ENCODE measurements at places on chromosomes 6 and 20.

- DNase-seq, result no peak
Measured at GRCh38 chr6:109212683-109213082, 117.4 kb downstream of the CEP57L1 start.

DNA sequence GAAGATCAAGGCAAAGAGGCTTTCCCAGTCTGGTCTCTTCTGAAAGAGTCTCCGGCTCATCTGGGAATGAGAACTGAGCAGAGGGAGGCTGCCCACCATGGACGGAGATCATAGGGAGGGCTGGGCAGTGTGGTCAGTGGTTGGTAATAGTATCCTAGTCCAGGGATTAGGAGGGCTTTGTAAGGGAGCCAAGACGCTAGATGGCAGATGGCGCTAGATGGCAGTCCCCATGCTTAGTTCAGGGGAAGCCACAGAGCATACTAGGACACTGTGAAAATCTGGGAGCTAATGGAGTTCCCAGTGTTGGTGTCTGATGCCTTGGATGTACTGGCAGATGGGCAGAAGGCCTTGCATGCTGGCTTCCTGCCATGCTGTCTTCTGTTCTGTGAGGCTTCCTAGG, 21.7 kb upstream of the DAAM2 start:
- DNase-seq, result peak; percentile 88

DNA sequence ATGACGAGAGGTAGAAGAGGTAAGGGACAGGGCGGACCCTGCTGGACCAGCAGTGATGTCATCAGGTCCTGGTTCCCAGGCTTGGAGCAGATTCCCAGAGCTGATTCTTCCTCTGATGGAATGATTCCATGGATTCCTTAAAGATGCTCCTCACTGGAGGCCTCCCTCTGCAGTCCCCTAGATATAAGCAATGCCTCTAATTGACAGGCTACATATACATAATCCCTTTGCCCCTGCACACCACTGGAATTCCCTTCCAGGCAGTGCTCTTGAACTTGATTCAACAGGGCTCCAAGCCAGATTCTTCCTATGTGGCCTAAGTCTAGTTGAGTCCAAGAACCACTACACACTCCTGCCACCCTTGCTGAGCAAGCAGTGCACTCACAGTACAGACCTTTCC, 52.3 kb upstream of the L3MBTL3 start:
- no peak for DNase-seq

GRCh38 chr20:55947701-55948100, 57.6 kb downstream of the CBLN4 start:
- DNase-seq, result no peak

GRCh38 chr6:156933201-156934068, 156.3 kb downstream of the ARID1B start:
- no peak for DNase-seq

DNA sequence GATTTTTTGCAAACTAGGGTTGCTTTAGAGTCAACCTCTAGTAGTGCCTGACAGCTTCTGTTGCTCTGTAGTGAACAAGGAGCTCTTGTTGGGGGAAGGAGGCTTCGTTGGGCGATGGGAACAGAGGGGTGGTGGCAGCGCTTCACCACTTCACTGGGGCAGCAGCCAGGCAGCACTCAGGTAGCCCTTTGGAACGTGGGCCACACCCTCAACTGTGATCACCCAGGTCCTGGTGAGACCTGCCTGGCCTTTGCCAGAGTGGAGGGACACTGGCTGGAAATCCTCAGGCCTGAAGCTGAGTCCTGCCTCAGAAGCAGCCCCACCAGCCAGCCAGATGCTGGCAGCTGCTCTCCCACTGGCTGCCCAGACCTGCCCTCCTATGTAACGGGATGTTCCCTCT, 10.4 kb upstream of the EDN3 start:
- no peak for DNase-seq

GRCh38 chr6:109332748-109333147, 49.5 kb downstream of the CD164 start:
- DNase-seq, result no peak

DNA sequence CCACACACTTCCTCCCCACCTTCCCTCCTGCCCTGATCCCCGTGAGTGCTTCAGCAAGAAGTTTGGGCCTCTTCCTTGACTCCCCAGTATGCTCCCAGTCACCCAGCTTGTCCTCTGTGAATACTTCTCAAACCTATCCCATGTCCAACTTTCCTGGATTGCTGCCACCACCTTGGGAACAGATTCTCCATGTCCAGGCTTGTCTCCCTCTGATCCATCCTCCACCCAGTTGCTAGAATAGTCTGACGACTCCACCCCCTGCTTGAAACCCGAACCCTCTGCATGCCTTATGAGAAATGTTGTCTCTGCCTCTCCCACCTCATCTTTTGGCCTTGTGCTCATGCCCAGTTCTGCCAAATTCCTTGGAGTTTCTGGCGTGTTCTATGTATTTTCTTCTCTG, 108.0 kb downstream of the PPP1R14C start:
- DNase-seq, result peak; percentile 78

DNA sequence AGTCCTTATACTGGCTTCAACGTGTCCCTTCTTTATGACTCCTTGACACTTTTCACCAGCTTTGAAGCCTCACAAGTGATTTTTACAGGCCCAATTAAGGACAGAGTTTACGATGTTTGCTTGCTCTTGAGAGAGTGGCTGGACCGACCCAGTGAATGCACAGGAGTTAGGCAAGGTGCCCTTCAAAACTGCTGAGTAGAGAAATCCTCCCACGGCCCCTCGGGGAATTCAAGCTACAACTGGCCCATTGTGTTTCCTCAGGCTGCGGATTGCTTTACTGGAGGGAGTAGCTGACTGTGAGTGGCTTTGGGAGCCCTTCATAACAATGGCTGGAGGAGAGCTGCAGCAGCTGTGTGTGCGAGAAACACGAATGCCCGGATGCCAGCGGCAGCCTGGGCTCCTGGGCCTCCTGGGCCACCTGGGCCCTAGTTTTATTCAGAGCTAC, 50.0 kb downstream of the SGK1 start:
- peak; percentile 68 for DNase-seq

DNA sequence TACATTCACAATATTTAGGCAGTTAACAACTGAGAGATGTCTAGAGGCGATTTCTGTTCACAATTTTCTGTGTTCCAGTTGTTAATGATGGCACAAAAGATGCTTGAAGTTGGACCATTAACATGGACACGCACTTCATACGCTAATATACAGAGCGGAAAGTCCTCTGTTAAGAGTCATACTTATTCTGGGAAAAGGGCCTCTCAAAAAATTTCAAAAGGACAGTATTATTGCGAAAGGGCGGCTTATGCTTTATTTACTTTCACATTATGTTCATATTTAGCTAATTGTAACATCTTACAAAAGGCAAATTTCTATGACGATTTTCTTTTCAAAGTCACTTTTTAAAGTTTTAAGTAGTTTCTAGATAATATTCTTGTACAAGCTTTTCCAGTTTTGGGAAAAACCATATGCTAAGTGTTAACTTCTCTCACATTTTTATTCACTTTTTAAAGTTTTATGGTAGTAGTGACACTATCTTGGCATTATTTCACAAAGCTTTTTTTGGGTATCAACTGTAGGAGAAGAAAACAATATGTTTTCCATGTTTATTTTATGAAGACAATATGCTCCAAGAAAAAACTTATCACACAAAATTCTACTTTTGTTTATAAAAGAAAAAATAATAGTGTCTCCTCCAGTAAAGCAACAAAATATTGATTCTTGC, 62.3 kb downstream of the MAP7 start:
- no peak for DNase-seq

GRCh38 chr6:124029567-124029966, 225.9 kb downstream of the NKAIN2 start:
- no peak for DNase-seq

DNA sequence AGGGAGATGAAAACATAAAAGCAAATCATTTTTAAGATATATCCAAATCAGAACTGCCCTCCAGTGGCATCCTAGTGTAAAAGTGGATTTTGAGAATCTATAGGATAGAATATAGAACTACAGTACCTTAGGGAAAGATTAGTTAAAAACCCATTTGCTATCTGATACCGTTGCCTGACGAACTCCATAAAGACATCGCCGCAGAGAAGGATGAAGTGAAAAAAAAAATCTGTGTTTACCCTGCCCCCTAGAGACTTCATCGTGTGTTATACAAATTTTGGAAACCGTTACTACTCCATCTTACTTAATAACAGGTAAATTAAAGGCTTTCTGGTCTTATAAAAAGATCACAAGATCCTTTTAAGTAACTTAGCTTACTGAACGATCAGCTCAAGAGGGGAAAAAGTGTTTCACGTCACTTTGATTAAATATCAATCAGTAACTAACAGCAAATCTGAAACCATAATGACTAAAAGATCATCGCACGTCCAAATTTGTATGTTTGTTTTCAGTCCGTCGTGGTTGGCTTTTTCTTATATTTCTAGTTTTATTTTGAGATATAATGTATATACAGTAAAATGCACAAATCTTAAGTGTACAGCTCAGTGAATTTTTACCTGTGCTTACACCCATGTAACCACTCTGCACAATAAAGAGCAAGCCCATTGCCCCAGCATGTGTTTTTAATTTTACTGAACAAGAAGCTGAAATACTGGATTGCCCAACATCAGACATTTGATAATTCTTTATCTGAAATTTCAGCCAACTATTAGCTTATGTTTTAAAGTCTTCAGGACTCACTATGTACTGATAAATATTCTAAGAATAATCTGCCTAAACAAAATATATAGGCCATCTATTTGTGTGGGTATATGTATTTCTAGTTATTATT, 881 bp upstream of the MCM3 start:
- no peak for DNase-seq

DNA sequence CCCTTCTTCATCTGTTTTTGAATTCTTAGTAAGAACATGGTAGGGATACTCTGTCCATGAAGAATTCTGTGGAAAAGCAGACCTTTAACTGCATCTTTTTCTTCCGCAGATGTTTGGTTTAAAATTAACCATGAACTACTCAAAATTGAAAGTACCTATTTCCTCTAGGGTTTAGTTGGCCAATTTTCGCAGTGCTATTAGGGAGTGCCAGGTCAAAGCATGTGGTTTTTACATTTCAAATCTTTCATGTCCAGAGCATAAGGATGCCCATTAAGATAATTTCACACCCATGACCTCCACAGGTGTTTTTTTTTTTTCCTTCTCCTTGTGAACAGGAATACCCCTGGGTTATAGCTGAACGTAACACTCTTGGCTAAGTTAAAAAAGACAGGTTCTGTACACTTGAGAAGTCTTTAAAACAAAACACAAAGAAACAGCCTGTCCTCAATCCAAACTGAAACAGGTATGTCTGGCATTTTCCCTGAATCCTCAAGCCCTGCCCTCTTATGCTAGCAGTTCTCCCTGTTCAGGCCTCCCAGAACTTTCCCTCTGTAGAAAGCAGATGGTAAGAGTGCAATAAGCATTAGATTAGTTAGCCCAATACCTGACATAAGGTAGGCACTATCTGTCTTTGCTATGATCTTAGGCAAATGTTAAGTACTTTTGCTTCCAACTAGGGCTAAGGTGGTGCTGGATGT, 67.1 kb downstream of the ELOVL5 start:
- DNase-seq, result no peak
